T-helper 22 cell (primary cell): ENCODE measurements at places on chromosomes 13 and 19.

- DNase-seq = no peak
These were observed 23.2 kb downstream of the CEACAM1 start for GRCh38 chr19:42505066-42505465.

DNA sequence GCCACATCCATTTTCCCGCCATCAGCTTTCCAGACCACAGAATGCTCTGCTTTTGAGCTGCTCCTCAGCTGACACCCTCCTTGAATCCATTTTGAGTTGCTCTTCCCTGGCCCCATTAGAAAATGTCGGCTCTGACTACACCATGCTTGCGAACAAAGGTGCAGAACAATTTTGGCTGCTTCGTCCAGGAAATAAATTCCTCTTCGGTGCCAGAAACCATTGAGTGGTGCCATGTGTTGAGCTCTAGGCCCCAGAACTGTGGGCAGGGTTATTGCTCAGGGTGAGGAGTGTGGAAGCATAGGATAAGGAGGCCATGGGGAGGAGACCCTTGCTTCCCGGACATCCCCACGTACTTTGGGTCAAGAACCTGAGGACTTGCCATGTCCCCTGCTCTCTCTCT is 52.1 kb downstream of the NFIX start:
- no peak for DNase-seq

DNA sequence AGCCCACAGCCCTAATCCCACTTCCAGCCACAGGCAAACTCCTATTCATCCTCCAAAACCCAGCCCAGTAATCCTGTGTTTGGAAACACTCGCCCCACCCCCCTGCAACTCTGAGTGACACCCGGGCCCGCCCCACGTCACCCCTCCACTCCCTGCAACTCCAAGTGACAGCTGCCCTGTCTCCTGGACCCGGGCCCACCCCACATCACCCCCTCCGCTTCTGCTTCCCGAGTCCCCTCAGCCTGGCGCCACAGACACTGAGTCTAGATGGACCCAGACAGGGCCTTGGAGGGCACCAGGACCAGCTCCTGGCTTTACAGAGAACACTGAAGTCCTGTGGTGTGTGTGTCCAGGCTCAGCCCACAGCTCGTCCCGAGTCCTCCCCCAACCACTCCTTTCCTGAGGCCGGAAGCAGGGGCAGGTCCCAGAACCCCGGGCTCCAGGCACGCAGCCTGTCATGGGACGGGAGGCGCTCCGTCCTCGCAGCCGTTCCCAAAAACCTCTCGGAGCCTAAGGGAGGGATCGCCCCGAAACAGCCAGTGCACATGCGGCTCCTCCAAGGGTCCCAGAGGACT is 7.7 kb downstream of the REXO1 start:
- no peak for DNase-seq

GRCh38 chr13:109771926-109772325 is 14.5 kb downstream of the IRS2 start:
- no peak for DNase-seq

DNA sequence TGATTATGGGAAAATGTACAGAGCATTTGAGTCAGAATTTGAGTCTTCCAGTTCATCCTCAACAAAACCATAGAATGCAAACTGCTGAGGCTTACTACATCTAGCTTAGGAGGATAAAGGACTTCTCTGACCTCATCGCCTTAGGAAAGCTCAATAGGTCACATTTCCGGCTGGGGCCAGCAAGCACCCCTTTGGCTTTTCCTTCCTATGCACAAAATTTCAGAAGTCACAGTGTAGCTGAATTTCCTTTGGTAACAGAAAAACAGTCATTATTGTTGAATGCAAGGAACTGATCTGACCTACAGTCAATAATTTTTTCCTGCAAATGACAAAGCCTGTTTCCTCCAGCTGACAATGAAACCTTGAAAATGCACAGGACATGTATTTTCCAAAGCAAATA is 32.8 kb upstream of the LRCH1 start:
- DNase-seq = no peak

DNA sequence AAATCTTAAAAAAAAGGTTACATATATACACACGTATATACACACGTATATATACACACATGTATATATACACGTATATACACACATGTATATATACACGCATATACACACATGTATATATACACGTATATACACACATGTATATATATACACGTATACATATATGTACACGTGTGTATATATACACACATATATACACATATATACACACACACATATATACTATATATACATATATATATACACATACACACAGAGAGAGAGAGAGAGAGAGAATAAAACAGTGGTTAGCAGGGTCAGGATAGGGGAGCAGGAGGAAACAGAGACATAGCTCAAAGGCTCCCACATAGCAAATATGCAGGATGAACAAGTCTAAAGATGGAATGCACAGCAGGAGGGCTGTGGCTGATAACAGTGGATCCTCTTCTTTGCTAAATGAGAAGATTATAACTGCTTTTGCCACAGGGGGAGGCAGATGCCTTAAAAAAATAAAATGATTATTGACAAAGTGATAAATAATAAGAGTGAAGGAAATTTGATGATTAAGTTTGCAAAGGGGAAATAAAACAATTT is 714.5 kb downstream of the UQCRFS1 start:
- DNase-seq = no peak

- no peak for DNase-seq
These were observed 6.5 kb upstream of the CCL25 start for GRCh38 chr19:8045872-8046568.

- no peak for DNase-seq
These were observed 46.2 kb downstream of the DCT start for GRCh38 chr13:94433055-94433961.

- no peak for DNase-seq
These were observed 52.4 kb downstream of the ZNF676 start for GRCh38 chr19:22144394-22144793.

DNA sequence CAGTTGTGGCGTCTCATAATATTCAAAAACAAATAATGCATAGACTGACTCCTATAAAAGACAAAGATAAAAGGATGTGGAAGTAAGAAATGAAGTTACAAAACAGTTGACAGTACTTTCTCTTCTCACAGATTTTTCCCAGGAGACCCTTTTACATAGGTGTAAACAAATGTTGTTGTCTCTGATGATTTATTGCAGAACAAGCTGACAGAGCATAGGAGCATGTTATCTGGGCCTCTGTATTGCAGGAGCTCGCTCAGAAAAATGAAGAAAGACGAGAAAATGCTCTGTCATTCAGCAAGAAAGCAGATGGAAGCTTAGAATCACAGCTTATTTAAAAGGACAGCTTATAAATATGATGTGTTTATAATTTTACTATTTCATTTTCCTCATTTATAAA is 353.6 kb upstream of the GPC6 start:
- DNase-seq = no peak
